ENCODE measurements at places on chromosomes 12 and 14. TPM values are rescaled to one million over a fixed set of nuclear protein-coding genes. Genes with fewer than 3 reads are reported as not detected.

DNA sequence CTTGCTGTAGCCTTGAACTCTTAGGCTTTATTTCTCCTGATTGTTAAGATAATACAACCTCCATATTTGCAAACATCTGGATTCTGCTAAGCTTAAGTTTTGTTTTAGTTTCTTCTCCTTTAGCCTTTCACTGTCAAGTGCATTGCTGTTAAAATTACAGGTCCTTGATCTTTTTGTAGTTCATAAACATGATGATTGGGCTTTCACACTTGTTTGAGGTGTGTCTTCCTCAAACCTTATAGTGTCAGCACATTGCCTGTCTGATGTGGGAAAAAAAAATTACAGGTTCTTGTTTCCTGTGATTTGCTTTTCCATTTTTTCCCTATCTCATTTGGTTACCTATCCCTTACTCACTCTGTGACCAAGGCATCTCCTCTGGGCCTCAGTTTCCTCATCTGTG lies 59.2 kb downstream of the BICDL1 start:
- no peak for DNase-seq

DNA sequence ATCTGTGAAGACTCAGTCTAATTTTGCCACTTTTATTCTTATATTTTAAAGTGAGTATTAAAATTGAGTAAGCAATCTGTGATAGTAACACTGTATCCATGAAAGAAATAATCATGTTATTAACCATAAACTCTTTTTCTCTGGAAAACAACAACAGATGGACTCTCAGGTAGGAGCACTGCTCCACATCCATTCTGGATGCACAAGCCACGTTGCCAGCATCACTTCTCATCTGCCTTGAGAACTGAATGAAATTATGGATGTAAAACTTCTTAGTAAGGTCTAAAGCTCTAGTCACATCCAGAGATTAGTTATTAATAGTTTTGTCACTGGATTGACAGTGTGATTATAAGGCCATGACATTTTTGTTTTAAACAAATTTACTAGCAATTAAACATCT lies 489.1 kb upstream of the SYT1 start:
- DNase-seq = no peak

DNA sequence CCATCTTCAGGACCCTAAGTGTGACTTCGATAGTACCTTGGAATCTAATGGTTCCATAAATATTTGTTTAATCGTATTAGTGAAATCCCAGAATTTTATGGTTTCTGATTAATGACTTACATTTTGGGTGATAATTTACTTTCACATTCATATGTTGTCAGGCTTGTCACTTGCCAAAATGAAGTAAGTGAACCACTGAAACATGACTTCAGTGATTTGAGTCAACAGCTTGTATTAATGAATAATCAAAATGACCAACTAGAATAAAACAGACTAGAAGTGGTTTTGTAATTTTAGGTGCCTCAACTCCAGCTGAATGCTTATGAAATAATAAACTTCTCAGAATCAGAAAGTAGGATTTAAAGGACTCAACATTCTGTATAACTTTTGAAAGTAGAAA lies 517.1 kb downstream of the PRKD1 start:
- no peak for DNase-seq

Gene STON2
- 34.8 TPM for total RNA-seq

Gene ABHD4
- 28.3 TPM for total RNA-seq

Gene AQP6
- total RNA-seq = 0.33 TPM

Gene SERPINA1
- 786 TPM for total RNA-seq

Gene CLEC4C
- total RNA-seq = not detected
